ENCODE measurements at places on chromosomes 12 and 14. TPM values are rescaled to one million over a fixed set of nuclear protein-coding genes. Genes with fewer than 3 reads are reported as not detected.
A peak's percentile ranks its signal among the peaks of the same experiment; 100 is the strongest.

TAS2R50 gene
- total RNA-seq = 0.36 TPM

FIGNL2 gene
- total RNA-seq = 0.25 TPM

BMAL2 gene
- total RNA-seq = 7.9 TPM

NUDT14 gene
- 12.0 TPM for total RNA-seq

ZNF891 gene
- total RNA-seq = 1.2 TPM

SLC17A8 gene
- not detected for total RNA-seq

RILPL2 gene
- total RNA-seq = 9.1 TPM

TMEM30B gene
- total RNA-seq = 3.0 TPM

- no peak for DNase-seq
Observed at GRCh38 chr12:69026336-69026735, 93.4 kb upstream of the CPM start.

- DNase-seq = no peak
Observed at GRCh38 chr14:22955702-22956569, 954 bp downstream of the HAUS4 start.

DNA sequence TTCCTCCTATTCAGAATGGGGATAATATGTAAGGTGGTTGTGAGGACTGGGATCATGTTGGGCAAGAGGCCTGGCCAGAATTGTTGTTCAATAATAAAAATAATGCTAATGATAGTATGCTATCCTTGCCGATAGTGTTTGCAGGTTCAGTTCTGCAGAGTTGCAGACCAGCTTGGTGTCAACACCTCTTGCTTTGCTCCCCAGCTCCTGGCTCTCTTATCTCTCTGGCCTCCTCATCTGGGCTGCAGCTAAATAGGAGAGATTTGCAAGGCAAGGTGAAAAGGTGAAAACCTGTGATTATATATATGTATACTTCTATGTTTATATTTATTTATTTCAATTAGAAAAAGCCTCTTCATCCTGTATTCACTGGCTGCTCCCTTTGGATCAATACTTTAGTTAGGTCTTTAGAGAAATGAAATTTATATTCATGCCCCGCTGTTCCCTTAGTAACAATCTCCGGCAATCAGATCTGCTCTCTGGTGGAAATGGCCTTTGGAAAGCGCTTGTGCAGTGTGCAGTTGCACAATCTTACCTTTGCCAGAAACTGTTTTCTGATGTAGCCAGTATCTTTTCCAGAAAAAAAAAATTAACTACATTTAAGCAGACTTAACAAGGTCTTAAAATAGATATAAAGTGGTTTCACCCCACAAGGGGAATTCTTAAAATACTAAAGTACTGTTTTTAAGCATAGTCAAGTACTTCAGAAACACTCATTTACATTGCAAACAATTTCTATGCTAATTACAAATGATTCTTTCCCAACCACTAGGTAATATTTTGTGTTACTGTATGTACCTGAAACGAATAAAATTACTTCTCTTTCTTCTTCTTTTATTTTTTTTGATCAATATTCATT lies 19.1 kb upstream of the ACVR1B start:
- no peak for DNase-seq

DNA sequence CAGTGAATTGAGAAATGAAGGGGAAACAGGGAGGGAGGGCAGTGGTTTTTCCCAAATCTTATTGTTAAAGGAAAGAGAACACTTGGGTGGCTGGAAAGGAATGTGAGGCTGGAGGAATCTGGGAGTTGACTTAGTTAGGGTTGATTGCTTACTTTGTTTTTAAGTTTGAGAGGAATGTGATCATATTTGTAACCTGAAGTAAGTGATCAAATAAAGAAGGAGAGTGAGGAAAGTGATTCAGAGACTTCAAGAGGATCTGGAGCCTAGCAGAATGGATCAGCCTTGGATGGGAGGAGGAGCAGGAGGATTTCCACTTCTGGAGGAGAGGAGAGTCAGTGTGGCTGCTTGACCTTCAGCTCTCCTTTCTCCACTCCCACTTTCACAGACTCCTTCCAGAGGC lies 6.0 kb upstream of the LRP6 start:
- no peak for DNase-seq

DNA sequence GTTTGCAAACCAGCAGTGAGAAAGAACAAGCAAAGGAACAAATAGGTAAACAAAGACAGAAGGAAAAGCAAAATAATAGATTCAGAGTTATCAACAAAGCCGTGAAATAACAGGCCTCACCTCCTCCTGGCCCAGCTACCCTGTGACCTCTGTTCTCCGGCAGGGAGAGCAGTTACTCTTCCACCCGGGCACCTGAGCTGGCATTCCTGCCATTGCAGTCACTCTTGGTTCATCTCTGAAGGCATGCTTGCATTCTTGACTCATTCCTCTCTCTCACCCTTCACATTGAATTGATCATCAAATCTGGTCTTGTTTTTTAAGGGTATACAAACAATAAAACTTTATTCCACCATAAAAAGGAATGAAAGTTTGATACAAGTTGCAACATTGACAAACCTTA lies 95.1 kb downstream of the TTC8 start:
- DNase-seq = no peak

GRCh38 chr12:24960222-24960855 lies 11.4 kb upstream of the BCAT1 start:
- DNase-seq = peak; percentile 76

- no peak for DNase-seq
Observed at GRCh38 chr12:110561471-110562201, 21.5 kb downstream of the PPTC7 start.

GRCh38 chr14:22088614-22089342 lies 415.2 kb upstream of the OR4E1 start:
- DNase-seq = no peak

- DNase-seq = peak; percentile 42
Observed at GRCh38 chr14:61438497-61438859, 117.1 kb downstream of the PRKCH start.

- DNase-seq = no peak
Observed at GRCh38 chr12:20055856-20056255, 312.5 kb upstream of the PDE3A start.

DNA sequence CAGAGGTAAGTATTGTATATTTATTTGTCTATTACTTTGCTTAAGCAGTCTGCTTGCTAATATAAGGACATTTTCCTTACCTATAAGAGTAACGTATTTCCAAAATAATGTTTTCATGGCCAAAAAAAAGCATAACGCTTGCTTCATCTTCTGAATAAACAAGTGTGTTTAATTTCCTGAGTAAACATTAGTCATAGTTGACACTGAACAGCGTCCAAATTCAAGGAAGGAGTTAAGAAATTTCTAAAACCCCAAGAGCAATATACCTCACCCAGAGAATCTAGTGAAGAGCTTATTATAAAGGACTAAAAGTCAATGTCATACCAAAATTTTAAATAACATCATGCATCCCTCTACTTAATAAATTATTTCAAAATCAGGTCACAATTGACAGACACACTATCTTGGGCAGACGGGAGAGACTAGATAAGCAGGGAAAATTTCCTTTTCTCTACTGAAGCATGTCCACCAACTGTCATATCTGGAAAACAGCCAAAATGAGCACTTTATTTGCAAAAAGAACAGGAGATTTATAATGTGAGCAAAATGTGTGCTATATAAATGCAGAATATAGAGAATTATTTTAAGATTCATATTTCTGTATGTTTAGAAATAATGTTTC lies 25.1 kb downstream of the ANKS1B start:
- no peak for DNase-seq

DNA sequence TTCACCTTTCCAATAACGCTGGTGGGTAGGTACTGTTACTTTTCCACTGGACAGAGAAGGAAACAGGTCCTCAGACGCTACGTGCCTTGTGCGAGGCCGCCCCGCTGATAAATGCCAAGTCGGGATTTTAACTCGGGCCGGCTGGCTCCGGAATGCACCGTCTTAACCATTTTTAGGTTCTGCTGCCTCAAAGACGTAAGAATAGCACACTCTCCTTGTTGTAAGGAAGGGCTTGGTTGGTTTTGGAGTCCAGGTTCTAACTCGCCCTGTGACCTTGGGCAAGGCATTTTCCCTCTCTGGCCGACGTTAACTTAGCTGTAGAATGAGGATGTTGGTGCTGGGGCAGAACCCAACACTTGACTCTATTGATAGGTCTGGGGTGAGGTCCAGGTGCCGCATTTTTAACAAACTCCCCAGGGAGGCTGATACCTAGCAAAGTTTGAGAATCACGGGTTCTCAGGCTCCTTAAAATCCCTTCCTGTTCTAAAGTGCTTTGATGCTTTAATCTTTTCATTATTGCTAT lies 814 bp downstream of the ANKRD13A start:
- DNase-seq = peak; percentile 34

DNA sequence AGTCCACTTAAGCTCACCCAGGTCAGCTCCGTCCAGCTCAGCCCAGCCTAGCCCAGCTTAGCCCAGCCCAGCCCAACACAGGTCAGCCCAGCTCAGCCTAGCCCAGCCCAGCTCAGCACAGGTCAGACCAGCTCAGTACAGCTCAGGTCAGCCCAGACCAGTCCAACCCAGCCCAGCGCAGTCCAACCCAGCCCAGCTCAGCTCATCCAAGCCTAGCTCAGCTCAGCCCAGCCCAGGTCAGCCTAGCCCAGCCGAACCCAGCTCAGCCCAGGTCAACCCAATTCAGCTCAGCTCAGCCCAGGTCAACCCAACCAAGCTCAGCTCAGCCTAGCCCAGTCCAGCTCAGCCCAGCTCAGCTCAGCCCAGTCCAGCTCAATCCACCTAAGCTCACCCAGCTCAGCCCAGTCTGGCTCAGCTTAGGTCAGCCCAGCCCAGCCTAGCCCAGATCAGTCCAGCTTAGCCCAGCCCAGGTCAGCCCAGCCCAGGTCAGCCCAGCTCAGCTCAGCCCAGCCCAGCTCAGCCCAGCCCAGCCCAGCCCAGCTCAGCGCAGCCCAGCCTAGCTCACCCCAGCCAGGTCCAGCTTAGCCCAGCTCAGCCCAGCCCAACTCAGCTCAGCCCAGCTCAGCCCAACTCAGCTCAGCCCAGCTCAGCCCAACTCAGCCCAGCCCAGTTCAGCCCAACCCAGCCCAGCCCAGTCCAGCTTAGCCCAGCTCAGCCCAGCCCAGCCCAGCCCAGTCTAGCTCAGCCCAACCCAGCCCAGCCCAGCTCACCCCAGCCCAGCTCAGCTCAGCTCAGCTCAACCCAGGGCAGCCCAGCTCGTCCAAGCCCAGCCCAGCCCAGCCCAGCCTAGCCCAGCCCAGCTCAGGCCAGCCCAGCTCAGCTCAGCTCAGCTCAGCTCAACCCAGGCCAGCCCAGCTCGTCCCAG lies 184.0 kb downstream of the TMEM121 start:
- DNase-seq = no peak

DNA sequence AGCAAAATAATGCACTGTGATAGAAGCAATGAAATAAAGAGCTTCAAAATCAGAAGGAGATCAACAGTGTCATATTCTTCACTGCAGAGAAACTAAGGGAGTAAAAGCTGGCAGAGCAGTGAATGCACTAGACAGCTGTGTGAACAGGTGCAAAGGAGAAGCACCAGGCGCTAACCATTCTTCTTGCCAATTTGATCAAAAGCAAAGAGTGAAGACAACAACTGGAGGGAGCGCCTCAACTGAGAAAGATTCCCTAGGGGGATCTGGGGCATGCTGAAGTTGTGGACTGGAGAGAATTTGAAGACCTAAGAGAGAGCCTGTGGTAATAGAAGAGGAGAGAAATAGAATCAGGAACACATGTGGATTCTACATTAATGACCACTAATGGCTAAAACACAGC lies 50.4 kb upstream of the OVCH1 start:
- no peak for DNase-seq

DNA sequence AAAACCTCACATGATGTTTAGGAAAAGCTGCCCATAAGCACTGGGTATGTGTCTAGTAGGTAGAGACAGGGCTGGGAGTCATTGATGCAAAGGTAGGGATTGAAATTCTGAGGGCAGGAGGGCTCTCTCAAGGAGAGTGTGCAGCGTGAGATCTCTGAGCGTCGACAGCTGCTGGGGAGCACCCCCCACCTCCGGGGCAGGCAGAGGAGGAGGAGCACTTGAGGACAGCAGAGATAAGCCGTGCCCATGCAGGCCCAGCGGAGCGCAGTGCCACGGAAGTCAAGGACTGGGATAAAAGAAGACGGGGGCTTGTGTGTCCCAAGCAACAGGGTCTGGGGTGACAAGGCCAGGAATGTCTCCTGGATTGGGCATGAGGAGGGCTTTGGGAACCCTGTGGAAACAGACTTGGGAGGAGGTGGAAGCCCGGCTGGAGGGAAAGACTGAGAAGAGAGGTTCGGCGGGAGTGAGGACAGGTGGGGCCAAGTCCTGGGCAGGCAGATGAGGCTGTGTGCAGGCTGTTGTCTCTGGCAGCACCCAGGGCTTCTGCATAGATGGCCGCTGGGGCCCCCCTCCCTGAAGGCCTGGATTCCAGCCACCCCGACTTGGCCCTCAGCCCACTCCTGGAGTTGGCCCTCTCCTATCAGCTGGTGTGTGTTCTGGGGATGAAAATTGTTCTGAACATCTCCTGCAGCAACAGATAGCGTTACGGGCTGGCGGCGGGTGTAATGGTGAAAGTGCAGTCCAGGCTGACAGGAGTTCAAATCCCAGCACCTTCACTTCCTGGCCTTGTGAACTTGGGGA lies 1.9 kb downstream of the CACNA2D4 start:
- no peak for DNase-seq

GRCh38 chr12:127169321-127170181 lies 1097.4 kb upstream of the TMEM132C start:
- DNase-seq = no peak

DNA sequence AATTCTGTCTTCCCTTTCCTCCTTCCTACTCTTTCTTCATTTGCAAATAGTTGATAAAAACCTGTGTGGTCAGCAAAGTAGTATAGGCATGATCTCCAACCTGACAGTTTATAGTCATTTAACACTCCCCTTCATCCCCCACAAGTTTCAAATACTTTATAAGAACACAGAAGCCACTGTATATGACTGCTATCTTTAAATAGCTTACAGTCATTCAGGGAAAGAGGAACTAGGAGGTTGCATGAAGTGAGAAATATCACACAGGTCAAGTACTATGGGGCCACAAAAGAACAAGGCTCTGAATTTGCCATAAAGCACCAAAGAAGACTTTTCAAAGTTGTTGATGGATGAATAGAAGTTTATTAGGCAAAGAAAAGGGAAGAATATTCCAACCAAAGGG lies 431.3 kb downstream of the NPAS3 start:
- DNase-seq = no peak

DNA sequence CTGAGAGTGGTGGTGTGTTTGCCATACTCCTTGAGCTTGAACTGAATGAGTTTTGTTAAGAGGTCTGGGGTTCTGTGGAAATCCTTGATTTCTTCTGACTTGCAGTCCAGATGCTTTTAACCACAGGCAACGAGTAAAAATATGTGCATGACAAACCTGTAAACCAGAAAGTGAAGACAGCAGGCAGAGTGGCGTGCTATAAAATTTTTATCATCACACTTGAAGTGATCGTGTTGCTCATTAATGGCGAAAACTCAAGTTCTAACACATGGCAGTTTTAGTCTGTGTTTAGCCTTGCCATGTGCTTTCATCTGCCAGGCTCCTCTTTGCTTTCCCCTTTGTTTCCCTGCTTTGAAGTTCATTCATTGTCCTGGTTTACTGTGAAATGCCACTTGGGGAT lies 28.0 kb downstream of the TXNRD1 start:
- no peak for DNase-seq

Measured in activated naive CD4-positive, alpha-beta T cell treated with anti-CD3 and anti-CD28 coated beads for 36 hours (primary cell).